K562 (cell line): ENCODE measurements at places on chromosomes 3 and 15.

DNA sequence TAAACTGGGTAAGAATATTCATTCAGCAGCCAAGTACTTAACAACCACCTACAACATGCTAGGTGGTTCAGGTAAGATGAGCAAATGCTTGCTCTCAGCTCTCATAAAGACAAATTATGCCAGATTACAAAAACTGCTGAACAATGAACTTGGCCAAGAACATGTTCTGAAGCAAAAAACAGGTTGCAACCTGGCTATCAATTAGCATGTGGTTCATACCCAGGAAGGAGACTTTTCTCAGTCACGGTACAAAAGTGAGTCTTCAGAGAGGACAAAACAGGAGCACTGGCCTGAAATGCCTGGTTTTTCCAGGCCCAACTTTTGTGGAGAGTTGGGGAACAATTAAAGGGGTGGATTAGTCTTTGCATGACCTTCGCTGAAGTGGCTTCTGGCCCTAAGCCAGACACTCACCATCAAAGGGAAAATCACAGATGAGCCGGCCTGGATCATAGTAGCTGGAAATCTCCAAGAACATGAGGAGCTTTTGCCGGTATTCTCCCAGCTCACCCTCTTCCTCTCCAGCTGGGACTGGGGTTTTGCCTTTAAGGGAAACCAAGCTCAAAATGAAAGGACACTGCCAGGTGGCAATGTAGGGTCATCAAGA, 7.6 kb upstream of the PLA2G4F start:
- no peaks in the 10 kb centered on the region for H3K27me3 ChIP-seq
- no peak overlapping the region for H3K27ac ChIP-seq
- DNase-seq, result no peak
- no peak overlapping the region for H3K4me3 ChIP-seq
- H3K36me3 ChIP-seq, result peaks cover 88% of the 10 kb centered on the region
- no peaks in the 10 kb centered on the region; the same call in 1 of the 3 replicates for H3K4me1 ChIP-seq

DNA sequence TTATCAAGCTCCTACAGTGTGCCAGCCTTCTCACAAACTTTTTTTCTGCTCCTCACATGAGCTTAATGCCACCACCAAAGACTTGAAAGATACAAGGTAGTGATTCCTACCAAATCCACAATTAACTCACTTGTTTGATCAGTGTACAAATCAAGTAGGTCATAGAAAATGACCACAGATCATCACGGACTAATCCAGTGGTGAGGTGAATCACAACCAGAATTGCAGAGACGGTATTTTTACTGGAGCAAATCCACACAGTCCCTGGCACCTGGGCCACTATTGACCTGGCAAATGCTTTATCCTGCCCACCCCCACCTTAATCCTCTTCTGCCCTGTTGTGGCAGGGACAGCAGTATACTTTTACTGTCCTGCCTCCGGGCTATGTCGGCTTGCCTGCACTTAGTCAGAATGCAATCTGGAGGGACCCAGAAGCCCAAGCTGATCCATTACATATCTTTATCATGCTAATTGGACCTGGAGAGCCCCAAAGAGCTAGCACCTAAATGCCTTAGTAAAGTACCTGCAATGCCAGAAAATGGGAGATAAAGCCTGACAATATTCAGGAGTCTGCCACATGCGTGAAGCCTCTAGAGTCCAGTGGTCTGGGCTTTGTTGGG, 83.9 kb upstream of the CDV3 start:
- no peaks in the 10 kb centered on the region for H3K36me3 ChIP-seq
- no peak overlapping the region for H3K4me3 ChIP-seq
- no peak overlapping the region for H3K27ac ChIP-seq
- DNase-seq, result no peak
- H3K4me1 ChIP-seq, result no peaks in the 10 kb centered on the region; the same call in 1 of the 2 replicates

DNA sequence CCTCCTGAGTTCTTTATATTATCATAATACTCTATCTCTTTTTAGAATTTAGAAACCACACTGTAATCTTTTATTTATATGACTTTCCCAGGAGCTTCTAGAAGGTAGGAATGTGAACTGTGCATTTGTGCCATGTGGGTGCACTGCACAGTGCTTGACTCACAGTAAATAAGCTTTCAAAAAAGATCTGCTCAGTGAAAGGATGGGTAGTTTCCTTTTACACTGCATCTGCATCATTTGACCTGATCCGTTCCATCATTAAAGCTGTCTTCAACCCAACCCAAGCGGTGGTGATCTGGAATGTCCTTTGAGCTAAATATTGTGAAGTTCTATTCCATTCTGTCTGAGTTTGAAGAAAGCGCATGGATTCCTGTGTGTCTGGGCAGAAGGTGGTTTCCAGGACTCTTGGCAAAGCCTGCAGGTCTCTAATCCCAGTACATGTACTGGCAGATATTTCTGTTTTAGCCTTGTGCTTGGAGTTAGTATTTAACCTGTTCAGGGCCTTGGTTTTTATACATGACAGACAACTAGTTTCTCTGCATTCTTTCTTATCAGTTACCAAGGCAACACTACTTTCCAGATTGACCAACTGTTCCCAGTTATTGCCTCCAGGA, 96.7 kb downstream of the DHX30 start:
- no peaks in the 10 kb centered on the region for H3K4me1 ChIP-seq
- no peaks in the 10 kb centered on the region for H3K27me3 ChIP-seq
- no peak overlapping the region for H3K27ac ChIP-seq
- no peak overlapping the region for H3K4me3 ChIP-seq
- DNase-seq, result no peak

GRCh38 chr15:92751528-92751927, 96.0 kb upstream of the FAM174B start:
- DNase-seq, result no peak
- H3K27ac ChIP-seq, result no peak overlapping the region
- H3K36me3 ChIP-seq, result no peaks in the 10 kb centered on the region
- H3K4me3 ChIP-seq, result no peak overlapping the region
- H3K4me1 ChIP-seq, result no peaks in the 10 kb centered on the region
- H3K27me3 ChIP-seq, result peaks cover 18% of the 10 kb centered on the region; the same call in 2 of the 3 replicates

DNA sequence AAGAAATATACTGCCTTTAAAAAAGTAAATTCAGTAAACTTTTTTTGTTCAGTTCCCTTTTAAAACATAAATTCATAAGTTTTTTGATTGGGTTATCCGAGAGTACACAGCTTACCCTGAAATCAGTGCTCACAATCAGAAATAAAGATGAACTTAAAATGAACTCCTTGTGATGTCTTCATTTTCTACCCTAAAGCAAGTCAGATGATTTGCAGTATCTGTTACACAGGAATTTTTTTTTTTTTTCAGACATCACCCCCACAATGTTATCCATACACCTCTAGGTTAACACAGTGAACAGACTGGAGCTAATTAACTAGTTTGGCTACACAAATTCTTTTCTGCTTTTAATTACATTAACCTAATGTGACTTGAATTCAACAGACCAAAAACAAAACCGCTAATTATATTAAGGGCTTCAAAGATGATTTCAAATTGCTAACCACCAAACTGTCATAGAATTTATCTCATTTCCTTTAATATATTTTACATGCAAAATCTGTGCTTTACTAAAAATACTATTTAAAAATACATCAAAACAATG, 1042.0 kb downstream of the ROBO1 start:
- DNase-seq, result no peak
- no peak overlapping the region for H3K27ac ChIP-seq
- H3K4me3 ChIP-seq, result no peak overlapping the region
- no peaks in the 10 kb centered on the region for H3K36me3 ChIP-seq
- no peaks in the 10 kb centered on the region for H3K27me3 ChIP-seq

DNA sequence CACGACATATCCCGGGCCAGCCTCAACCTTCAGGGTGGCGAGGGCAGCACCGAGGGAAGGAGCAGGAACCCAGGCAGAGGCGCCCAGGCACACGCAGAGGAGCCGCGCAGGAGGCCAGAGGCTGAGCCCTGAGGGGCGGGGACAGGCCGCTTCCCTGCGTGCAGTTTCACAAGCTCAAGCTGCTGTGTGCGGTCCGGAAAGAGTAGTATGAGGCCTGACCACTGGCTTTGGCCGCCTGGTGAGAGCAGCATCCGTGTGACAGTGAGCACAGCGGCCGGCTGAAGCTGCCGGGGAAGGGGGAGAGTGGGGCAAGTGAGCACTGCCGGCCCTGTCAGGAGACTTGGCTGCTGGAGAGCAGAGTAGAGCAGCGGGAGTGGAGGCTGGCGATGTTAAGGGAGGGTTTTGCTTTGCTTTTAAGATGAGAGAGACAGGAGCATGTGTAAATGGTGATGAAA, 8.7 kb downstream of the ZDHHC19 start:
- no peaks in the 10 kb centered on the region for H3K36me3 ChIP-seq
- H3K4me1 ChIP-seq, result peaks cover 33% of the 10 kb centered on the region
- H3K27me3 ChIP-seq, result no peaks in the 10 kb centered on the region
- H3K27ac ChIP-seq, result no peak overlapping the region
- no peak overlapping the region for H3K4me3 ChIP-seq
- DNase-seq, result no peak

- no peak overlapping the region for H3K27ac ChIP-seq
- H3K4me3 ChIP-seq, result no peak overlapping the region
- H3K36me3 ChIP-seq, result no peaks in the 10 kb centered on the region
- no peaks in the 10 kb centered on the region for H3K27me3 ChIP-seq
- H3K4me1 ChIP-seq, result no peaks in the 10 kb centered on the region; the same call in 2 of the 3 replicates
Observed at GRCh38 chr3:177889652-177890358, 646.4 kb upstream of the KCNMB2 start.

DNA sequence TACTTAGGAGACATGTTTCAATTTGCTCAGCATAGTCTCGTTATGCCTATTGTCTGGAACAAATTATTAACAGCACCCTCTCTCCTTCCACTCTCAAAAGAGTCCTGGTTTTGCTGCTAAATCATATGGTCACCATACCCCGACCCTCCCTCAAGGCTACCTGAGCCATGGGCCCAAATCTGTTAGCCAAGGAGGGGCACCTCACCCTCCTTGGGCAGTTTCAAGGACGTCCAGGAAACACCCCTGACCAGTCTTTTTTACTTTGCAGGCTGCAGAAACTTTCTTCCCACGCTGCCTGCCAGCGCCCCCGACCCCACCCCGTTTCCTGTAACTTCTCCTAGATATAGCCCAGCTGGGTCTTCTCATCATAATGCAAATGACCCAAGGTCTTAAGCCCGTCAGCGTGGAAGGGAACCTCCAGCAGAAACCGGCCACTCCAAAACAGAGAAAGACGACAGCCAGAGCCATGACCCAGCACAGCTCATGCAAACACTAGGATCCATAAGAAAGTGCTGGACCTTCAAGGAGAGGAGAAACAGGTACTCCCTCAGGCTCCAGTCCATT, 62.3 kb downstream of the ADCY5 start:
- no peak overlapping the region for H3K27ac ChIP-seq
- H3K4me3 ChIP-seq, result no peak overlapping the region
- no peaks in the 10 kb centered on the region for H3K36me3 ChIP-seq
- DNase-seq, result no peak
- H3K4me1 ChIP-seq, result no peaks in the 10 kb centered on the region
- H3K27me3 ChIP-seq, result no peaks in the 10 kb centered on the region

GRCh38 chr3:27641888-27642601, 80.1 kb downstream of the EOMES start:
- H3K36me3 ChIP-seq, result no peaks in the 10 kb centered on the region
- no peak overlapping the region for H3K27ac ChIP-seq
- H3K27me3 ChIP-seq, result no peaks in the 10 kb centered on the region
- DNase-seq, result no peak
- H3K4me3 ChIP-seq, result no peak overlapping the region

DNA sequence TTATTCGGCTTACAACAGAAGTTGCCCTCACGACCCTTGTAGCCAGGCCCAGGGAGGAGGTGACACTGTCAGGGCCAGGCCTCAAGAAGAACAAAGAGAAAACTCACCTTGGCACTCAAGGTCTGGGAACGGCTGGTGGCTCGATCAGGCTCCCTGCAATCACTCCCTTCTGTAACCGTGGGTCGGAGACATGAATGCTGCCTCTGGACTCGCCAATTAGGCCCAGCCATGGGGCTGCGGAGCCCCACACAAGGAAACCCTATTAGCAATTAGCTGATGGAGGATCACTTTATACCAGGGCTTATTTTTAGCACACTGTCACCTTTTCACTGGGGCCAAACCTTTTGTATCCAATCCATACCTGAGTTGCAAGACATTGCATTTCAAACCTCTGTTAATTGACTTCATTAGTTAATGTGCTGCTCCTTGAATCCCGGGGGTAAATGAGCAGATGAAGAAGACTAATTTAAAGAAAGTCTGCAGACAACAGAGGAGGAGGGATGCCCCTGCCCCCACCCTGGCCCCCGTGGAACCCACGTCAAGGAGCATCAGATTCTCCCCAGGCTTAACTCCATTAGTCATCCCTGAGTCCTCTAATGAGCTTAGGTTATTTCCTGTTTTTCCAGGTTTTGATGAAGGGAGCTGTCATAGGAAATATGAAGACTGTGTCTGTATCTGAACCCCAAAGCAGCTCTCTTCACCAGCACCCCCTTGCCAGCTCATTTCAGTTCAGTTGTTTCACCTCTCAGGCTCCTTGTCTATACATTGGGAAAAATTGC, 255.3 kb downstream of the RORA start:
- no peaks in the 10 kb centered on the region for H3K4me1 ChIP-seq
- H3K27ac ChIP-seq, result no peak overlapping the region
- no peaks in the 10 kb centered on the region for H3K36me3 ChIP-seq
- H3K4me3 ChIP-seq, result no peak overlapping the region

DNA sequence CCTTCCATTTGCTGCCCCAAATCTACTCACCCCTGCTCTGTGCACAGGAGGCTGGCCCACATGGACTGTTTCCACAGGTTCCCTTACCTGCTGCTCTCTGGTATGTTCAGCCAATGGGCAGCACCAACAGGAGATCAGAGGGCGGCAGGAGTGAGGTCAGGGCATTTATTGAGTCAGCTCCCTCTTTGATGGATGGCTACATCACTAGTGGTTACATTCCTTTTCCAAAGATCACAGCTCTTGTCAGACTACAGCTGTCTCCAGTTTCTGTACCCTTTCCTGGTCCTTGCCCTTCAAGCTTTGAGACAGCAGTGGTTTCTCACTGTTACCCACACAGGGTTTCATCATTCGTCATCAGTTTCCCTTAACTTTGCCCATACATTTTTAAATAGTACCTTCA, 325.1 kb downstream of the SUCLG2 start:
- H3K4me1 ChIP-seq, result no peaks in the 10 kb centered on the region
- H3K4me3 ChIP-seq, result no peak overlapping the region
- no peaks in the 10 kb centered on the region for H3K36me3 ChIP-seq
- no peak overlapping the region for H3K27ac ChIP-seq

- no peak overlapping the region for H3K27ac ChIP-seq
- no peak overlapping the region for H3K4me3 ChIP-seq
- no peaks in the 10 kb centered on the region for H3K36me3 ChIP-seq
- H3K4me1 ChIP-seq, result no peaks in the 10 kb centered on the region
- no peaks in the 10 kb centered on the region for H3K27me3 ChIP-seq
- DNase-seq, result no peak
Observed at GRCh38 chr3:78792212-78792611, 975.6 kb downstream of the ROBO1 start.

GRCh38 chr3:98482717-98483482, 14.6 kb upstream of the OR5K2 start:
- DNase-seq, result no peak
- no peaks in the 10 kb centered on the region for H3K27me3 ChIP-seq
- H3K36me3 ChIP-seq, result no peaks in the 10 kb centered on the region
- no peaks in the 10 kb centered on the region; the same call in 1 of the 2 replicates for H3K4me1 ChIP-seq
- no peak overlapping the region for H3K27ac ChIP-seq
- H3K4me3 ChIP-seq, result no peak overlapping the region

GRCh38 chr15:58924327-58924726, 9.2 kb downstream of the SLTM start:
- H3K27me3 ChIP-seq, result no peaks in the 10 kb centered on the region
- H3K4me3 ChIP-seq, result no peak overlapping the region
- H3K4me1 ChIP-seq, result peaks cover 6% of the 10 kb centered on the region; the same call in 2 of the 3 replicates
- peak overlapping the region; percentile 37; the same call in 1 of the 3 replicates for H3K27ac ChIP-seq
- DNase-seq, result no peak
- peaks cover 79% of the 10 kb centered on the region for H3K36me3 ChIP-seq

- H3K27me3 ChIP-seq, result no peaks in the 10 kb centered on the region; the same call in 2 of the 3 replicates
- H3K4me3 ChIP-seq, result no peak overlapping the region
- no peak for DNase-seq
- no peaks in the 10 kb centered on the region for H3K36me3 ChIP-seq
- no peak overlapping the region for H3K27ac ChIP-seq
Observed at GRCh38 chr15:75961331-75961730, 50.9 kb downstream of the NRG4 start.
